ENCODE measurements at places on chromosomes 12 and 14.

DNA sequence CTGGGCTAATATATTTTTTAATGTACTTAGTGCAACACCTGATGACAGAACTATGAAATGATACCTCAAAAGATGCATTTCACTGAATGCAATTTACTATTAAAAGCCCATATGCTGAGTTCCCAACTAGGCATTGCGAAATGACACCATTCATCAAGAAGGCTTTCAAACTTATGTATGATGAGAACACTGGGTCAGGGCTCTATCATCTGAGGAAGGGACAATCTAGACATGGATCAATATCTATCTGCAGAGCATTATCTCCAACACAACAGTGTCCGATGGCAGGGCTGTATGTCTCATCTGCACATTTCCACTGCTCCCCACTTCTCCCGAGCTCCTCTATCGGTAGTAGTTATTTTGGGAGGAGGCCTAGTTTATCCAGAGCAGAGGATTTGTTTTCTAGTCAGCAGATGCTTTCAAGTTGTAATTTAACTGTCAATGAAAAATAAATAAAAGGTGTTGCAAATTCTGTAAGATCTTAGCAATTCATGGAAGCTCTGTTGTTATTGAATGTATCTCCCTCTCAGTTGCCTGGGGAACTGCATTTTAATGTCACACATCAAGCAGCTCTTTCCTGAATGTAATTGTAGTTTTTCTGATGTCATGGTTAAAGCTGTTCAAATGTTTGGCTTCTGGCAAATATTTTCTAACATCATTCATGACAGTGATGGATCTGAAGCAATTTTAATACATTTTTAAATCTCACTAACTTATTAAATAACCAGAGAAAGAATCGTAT, 7.4 kb upstream of the GCH1 start:
- no peak for DNase-seq

- no peak for DNase-seq
Measured at GRCh38 chr12:5522432-5523335, 90.8 kb downstream of the NTF3 start.

DNA sequence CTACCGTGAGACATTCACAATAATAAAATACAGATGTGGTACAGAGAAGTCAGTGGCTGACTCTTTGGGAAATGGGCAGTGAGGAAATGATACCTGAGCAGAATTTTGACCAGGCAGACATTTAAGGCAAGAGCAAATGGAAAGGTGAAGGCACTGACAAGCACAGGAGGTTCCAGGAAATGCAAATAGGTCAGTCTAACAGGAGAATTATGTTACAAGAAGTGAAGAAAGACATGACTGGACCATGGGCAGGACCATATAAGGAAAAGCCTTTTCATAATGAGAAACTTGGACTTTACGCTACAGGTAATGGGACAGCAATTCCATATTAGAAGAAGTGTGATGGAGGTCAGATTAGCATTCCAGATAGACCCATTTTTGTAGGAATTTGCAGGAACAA, 338.9 kb downstream of the PDZRN4 start:
- DNase-seq = no peak

GRCh38 chr12:19945559-19946435, 422.5 kb upstream of the PDE3A start:
- DNase-seq = no peak

DNA sequence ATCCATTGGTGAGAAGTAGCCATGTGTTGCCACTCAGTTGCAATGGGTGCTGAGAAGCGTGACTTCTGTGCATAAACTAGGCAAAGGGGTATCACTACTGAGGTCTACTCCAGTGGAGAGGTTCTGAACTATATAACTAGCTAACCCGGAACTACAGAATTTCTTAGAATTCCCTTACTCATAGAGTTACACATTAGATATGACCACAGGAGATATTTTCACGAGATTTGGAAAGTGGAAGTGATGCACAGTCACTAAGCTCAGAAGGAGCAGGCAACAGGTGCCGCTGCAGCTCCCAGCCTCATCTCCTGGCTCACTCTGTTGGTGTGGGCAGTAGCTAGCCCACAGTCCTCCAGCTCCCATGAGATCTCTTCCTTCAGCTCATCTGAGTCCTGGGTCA, 136.6 kb downstream of the SSPN start:
- DNase-seq = no peak

- DNase-seq = no peak
Measured at GRCh38 chr14:98819132-98819866, 452.7 kb downstream of the BCL11B start.

- DNase-seq = no peak
Measured at GRCh38 chr12:80033448-80033847, 65.9 kb upstream of the OTOGL start.

DNA sequence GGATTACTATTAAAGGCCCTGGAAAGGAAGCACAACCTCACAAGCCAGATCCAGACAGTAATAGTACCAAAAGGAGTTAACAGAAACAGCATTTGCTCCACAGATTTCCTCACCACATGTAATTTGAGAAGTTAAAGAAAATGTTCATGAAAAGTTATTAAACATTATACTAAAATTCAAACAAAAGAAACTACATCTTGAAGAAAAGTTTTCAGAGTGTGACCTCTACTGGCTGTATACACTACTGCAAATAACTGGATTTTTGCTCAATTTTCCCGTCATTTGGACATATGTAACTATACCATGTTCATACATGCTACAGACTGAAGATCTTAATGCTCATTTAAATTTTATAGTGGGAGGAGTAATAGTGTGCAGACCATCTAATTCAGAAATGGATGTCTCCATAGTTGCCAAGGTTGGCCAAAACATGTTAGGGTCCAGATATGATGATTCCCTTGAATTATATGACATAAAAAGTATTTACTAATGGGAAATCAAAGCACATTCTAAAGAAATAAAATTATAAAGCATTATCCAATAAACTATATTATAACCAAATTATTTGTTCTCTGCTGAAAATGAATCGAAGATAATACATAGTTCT, 5.6 kb downstream of the KRR1 start:
- DNase-seq = no peak

DNA sequence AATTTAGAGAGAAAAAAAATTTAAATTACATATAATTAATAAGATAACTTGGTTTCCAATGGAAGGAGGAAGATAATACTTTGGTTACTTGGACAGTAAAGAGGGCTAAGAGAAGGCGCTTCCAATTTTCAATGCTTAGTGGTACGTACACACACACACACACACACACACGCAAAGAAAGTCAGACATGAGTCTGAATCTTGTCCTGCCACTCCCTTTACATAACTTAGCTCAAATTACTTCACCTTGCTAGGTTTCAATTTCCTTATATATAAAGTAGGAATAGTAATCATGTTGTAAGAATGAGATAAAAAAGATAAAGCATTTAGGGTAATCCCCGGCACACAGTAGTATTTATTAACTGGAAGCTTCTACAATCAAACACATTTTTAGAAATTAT, 39.7 kb upstream of the VCPKMT start:
- DNase-seq = no peak

DNA sequence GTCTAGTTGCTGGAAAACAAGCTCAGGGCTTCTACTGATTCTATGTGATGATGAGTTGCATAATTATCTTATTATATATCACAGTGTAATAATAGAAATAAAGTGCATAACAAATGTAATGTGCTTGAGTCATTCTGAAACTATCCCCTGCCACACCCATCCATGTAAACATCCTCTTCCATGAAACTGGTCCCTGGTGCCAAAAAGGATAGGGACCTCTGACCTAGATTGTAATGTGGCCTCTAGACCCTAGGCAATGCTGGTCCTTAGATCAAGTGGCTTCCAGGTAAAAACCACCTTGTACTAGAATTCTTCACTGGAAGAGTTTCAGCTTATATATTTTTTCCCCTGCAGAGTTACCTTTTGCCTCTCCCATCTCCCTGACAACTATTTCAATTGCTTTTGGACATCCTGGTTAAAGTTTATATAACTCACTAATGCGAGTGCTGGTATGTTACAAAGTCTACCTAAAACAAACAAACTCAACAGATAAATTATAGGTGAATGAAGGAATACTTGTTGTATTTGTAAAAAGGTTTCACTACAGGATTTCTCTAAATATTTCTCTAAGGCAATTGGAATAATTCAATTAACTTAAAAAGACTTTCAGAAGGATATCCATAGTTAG, 462.5 kb downstream of the NAV3 start:
- DNase-seq = no peak

DNA sequence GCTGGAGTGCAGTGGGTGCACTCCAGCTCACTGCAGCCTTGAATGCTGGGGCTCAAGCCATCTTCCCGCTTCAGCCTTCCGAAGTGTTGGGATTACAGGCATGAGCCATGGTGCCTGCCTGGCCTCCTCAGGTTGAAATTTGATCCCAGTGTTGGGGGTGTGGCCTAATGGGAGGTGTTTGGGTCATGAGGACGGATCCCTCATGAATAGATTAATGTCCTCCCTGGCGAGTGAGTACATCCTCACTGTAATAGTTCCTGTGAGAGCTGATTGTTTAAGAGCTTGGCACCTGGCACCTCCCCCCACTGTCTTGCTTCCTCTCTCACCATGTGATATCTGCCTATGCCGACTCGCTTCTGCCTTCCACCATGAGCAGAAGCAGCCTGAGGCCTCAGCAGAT, 84.7 kb downstream of the TSPAN9 start:
- no peak for DNase-seq

- peak; percentile 45 for DNase-seq
Measured at GRCh38 chr14:49893309-49894213, 679 bp downstream of the ARF6 start.

GRCh38 chr12:559906-560455, 100.2 kb downstream of the B4GALNT3 start:
- DNase-seq = no peak

DNA sequence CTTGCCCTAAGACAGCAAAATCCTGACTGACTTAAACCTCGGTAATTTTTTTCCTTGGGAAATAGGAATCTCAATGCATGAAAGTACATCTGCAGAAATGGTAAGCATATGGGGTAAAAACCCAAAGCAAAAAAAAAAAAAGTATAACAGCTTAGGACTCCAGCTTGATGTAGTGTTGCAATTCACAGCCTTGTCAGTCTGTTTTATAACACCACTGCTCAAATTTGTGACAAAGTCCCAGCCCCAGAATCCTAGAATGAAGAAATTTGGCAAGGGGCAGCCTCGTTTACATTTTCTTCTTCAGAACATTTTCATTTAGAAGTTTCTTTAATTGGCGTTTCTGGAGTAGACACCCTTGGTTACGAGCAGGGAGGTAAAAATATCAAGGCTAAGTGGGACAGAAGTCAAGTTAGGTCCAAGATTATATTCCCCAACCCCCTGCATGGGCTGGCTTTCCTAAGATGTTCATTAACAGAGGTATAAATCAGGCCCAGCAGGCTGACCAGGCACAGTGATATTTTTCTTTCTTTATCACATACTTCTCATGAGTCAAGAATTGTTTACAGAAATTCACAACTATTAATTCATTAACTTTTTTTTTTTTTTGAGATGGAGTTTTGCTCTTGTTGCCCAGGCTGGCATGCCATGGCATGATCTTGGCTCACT, 424.0 kb downstream of the RMST start:
- DNase-seq = no peak

GRCh38 chr14:22174412-22175277, 414.4 kb downstream of the DAD1 start:
- DNase-seq = no peak

GRCh38 chr12:53688134-53688533, 12.3 kb upstream of the ATP5MC2 start:
- DNase-seq = no peak

DNA sequence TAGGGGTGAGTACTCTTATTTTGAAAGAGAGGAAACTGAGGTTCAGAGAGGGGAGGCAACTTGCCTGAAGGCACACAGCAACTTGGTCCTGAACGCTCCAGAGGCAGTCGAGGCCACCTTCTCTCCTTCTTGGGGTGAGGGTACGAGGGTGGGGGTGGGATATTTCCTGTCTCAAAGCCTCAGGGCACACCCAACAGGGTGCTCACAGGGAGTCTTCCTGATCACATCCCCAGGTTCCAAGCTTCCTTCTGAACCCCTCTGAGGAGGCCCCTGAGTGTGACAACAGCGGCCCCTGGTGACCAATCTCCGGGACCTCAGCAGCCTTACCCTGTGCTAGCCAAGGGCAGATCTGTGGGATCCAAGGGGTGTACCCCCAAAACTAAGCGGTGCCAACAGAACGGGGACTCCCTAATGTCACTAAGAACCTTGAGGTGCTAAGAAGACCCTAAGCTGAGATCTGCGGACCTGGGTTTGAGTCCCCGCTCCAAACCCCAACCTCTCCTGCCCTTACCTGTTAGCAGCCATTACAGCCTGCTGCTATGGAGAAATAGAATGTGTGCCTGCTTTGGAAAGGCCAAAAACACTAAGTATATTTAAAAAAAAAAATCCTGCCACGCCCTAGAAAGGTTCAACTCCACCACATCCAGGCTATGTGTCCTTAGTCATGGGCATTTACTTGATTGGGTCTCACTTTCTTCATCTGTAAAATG, 57.9 kb downstream of the TRPV4 start:
- DNase-seq = peak; percentile 54

- no peak for DNase-seq
Measured at GRCh38 chr12:91973813-91974212, 171.8 kb downstream of the BTG1 start.

GRCh38 chr14:95490727-95491451, 25.6 kb downstream of the SYNE3 start:
- no peak for DNase-seq

DNA sequence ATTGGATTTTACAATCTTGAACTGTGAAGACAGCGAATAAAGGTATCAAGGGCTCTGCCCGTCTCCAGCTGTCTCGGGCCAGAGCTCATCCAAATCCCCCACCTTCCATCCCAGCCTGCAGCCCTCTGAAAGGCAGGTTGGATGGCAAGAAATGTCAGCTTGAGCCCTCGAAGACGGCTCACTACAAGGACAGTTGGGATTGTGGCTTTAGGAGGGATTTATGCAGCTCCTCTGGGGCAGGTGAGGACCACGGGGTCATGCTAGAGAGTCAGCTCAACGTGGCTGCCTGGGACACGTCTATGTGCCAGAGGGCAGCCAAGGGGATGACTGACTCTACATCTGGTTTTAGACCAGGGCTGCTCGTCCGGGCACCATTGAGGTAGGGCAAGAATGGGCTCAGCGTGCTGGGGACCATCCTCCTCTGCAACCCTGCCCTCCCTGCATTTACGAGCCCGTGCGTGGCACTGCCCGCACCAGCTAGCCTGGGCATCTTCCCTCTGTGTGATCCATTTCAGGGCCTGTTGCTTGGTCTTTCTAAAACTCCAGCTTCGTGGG, 16.2 kb downstream of the MVK start:
- DNase-seq = no peak

DNA sequence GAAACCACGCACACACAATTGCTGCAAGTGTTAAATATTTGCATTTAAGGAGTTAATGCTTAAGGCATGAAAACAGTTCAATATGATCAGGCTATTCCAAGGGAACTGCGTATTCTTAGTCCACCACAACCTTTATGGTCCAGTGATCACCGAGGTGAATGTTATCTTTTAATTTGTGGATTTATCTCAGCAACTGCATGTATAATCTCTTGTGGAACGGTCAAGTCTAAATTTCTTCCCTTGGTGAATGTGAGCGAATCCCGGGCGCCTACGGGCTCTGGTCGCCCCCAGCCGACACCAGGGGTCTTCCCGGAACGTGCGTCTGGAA, 999 bp upstream of the AK7 start:
- DNase-seq = no peak
